ENCODE measurements at places on chromosomes 11 and 22.

DNA sequence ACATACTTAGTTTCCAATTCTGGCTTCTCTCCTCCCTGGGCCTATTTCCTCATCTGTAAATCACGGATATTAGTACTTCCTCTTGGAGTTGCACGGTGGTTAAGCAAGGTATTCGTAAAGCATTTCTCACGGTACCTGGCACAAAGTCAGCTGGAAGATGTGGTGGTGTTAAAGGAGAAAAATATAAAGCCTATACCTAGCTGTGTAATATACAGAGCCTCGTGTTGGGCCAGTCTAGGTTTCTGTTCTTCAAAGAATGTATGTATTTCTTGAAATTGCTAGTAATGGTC lies 47.2 kb downstream of the DBX1 start:
- DNase-seq = no peak

- peak; percentile 59 for DNase-seq
These were observed 35.5 kb downstream of the FZD4 start for GRCh38 chr11:86919557-86920210.

DNA sequence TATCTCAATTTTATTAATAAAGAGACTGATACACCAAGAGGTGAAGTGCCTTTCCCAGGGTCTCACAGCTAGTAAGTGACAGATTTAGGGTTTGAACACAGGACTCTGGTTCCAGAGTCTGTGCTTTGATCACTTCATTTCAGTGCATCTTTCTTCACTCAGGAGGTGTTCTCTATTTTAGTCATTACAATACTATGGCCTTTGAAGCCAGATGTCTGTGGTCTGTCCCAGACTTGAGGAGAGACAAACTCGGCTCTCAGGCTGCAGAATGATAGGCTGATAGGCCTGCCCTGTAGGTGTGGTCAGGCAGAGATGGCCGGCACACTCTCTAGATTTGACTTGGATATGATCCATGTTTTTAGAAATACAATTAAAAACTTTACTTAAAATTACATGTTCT lies 478.5 kb upstream of the CCDC90B start:
- no peak for DNase-seq

DNA sequence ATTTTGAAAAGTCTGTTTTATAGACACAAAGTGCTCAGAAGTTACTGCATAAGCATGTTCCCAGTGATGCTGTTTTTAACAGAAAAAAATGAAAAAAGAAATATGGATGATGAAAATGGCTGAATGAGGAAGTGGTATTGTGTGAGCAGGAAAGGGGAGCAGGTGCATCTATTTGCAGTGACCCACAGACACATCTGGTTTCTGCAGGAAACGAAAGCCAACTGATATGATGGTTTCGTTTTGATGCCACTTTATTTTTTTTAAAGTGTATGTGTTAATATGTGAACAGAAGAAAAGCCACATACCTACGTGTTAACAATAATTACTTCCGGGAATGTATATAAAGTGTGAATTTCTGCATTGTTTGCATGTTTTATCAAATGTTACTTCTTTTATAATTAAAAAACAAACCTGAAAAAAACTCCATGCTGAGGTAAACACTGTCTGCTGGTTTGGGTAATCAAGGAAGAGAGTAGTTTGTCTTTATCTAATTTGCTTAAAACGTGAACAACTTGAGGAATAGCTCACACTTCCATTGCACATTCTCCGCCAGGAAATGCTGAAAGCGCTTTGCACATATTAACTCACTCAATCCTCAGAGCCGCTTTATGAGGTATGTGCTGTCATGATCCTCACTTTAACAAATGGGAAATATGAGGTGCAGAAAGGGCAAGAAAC lies 1335.9 kb downstream of the TBC1D22A start:
- no peak for DNase-seq

DNA sequence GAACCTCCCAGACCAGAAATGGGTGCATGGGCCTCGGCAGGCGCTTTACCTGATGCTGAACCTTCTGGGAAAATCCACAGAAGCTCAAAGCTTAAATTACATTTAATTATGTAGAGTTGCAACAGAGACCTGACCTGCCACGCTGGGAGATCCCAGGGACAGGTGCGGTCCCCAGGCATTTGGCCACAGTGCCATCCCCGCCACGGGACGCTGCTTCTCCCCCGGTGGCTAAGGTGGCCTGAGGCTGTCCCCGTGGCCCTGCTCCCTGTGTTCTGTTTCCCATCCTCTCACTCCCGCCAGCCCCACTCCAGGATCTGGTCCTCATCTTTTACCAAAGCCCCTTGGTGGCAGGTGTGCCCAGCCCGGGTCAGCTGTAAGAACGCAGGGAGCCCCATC lies 39.6 kb downstream of the GRAMD4 start:
- no peak for DNase-seq

DNA sequence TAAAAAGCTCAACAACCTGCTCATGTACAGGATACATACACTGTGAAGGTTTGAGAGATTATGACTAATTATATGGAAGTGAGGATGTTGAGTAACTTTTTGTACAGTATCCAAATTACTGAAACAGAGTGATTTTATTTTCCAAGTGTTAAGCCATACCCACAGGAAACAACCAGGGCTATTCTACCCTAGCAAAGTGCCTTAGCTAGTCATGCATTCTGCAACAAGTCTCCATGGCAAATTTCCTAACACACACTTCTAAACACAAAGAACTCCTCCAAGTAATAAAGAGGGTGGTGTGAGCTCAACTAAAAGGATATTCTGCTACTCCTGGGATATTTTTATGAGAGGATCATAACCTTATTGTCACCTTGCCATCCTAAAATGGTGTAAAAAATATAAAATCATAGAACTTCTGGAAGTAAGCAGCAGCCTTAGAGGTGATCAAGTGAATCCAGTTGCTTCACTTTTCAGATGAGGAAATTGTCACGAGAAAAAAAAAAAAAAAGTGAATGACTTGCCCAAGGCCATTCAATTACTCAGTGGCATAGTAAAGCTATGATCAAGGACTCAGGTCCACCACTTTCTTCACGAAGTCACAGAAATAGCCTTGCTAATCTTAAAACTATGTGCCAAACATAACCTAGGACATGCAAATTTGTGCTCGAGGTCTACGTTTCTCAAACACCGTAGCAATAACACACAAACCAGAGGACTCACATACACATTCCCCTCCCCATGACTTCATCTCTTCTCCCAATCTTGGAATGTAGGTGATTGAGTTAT lies 4.2 kb downstream of the LGR4 start:
- DNase-seq = no peak

DNA sequence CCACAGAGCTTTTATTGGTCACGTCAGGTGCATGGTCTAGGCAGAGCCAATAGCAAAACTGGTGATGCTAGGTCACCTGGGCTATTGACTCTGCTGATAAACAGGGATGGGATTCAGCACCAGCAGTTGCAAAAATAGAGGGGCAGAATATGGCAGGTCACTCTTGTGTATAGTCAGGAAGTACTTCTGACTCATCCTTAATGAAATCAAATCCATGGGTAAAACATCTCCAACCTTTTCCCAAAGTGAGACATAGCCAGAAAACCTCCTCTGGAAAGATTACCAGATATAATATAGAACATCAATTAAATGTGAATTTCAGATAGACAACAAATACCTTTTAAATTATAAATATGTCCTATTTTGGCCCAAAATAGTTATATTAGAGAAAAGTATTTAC lies 383.2 kb downstream of the METTL15 start:
- DNase-seq = no peak

DNA sequence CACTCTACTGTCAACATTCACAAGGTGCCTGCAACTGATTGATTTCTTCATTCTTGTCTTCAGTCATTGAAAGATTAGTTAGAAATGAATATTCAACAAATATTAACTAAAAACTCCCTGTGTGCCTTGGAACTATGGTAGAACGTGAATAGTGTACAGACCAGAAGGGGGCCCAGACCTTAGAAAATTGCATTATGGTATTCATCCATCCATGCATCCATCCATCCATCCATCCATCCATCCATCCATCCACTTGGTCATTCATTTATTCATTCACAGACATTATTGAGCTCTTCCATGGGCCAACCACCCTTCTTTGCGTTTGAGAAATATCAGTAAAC lies 10.2 kb upstream of the ACCSL start:
- DNase-seq = no peak

DNA sequence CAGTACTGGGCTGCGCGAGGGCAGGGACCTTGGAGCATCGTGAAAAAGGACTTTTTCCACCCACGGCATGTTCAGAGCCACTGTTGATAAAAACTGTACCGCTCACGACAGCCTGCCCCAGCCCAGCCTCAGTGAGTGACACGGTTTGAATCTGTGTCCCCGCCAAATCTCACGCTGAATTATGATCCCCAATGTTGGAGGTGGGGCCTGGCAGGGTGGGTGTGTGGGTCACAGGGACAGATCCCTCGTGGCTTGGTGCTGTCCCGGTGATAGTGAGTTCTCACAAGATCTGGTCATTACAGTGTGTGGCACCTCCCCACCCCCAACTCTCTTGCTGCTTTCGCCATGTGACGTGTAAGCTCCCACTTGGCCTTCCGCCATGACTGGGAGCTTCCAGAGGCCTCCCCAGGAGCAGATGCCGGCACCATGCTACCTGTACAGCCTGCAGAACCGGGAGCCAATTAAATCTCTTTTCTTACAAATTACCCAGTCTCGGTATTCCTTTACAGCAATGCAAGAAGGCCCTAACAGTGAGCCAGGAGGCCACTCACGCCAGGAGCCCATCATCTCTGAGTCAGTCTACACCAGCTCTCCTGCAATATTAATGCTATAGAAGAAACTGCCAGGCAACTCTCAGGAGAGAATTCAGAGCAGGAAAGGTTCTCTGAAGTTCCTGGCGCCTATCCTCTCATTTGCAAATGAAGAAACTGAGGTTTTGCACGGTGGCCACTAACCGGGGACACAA lies 1.3 kb downstream of the TOLLIP start:
- DNase-seq = no peak

GRCh38 chr11:118939953-118940598 lies 14.3 kb upstream of the BCL9L start:
- no peak for DNase-seq

DNA sequence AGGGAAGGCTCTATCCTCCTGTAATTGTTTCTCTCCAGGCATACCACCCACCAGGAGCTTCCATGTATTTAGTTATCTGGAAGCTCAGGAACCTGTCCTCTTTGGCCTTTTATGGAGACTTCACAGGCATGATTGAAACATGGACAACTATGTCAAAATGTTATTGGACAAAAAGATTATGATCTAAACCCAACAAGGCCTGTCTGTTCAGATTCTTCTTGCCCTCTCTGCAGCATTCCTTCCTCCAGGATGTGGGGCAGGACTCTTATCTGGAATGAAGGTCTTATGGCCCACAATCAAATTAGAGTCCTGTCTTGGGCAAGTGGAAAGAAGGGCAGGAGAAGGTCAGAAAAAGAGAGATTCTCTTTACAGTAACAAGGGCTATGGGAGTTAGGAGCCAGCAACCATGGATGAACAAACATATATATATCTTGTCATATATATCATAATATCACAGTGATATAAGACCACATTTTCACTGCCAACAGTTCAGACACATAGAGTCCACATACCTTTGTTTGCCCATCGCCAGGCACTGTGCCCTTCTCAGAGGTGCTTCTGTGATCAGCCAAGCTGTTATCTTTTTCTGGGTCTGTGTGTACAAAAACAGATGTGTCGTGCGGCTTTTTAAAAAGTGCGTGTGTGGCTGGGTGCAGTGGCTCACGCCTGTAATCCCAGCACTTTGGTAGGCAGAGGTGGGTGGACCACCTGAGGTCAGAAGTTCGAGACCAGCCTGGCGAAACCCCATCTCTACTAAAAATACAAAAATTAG lies 42.5 kb upstream of the SUSD2 start:
- no peak for DNase-seq

GRCh38 chr11:46369458-46370152 lies 11.9 kb upstream of the MDK start:
- DNase-seq = peak; percentile 46

- no peak for DNase-seq
These were observed 197.1 kb downstream of the HIPK3 start for GRCh38 chr11:33454264-33454663.

- DNase-seq = no peak
These were observed at the start of gene MAP6 for GRCh38 chr11:75668451-75669297. Gene MAP6 (minus strand): TSS chr11:75669038. CDS start chr11:75668369, 669 bp downstream.

DNA sequence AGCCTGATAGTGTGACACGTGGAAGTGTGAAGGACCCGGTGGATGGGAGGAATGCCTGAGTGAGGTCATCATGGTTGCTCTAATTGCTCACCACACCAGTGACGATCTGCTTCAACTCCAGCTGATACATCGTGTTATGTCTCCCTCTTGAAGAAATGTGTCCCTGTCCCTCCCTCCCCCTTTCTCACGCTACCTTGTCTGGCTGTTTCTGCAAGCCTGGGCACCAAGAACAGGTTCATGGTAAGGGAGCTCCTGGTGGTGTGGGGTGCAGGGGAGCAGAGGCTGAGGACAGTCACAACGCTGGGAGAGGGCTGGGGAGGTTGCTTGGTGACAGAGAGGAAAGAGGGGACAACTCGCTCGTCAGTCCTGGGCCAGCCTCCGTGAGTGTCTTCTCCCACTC lies 413.4 kb downstream of the SOX6 start:
- DNase-seq = no peak

DNA sequence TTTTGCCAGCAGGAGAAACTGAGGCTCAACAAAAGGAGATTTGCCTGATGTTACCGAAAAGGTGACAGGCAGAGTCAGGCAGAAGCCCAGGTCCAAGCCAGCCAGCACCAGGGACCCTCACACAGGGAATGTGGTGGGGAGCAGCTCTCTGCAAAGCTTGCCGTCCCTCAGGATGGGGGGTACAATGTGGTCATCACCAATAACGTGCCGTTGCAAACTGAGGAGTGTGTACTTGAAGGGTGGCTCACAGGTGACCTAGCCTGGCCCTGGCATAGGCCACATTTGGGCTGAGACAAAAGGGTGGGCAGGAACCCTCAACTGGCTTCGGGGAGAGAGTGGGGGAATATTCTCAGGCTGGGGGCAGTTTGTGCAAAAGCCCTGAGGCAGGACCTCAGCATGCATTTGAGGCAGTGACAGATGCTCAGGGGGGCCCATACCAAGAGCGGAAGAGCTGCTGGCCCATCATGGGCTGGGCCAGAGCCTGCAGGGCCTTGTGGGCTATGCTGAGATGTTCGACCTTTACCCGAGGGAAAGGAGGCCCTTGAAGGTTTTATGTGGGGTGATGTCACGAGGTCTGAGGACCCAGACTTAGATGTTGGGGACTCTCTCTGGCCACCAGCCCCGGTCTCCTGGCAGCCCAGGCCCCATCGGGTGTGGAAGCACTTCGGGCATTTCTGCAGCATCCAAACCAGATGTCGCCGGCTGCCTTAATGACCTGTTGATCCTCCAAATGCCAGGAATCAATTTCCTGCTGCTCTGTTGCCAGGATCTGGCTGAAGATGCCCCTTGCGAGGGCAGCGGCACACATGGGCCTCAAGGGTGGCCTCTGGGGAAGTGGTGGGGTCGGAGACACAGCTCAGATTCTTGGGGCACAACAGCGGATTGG lies 57.4 kb upstream of the SHISAL1 start:
- no peak for DNase-seq
